ENCODE measurements at places on chromosomes 1 and 21.

- DNase-seq: no peak
These were observed 41.2 kb upstream of the LBR start for GRCh38 chr1:225469051-225469450.

- DNase-seq: no peak
These were observed 31.9 kb downstream of the KIF14 start for GRCh38 chr1:200588698-200589097.

GRCh38 chr1:244545511-244545910 lies 84.4 kb downstream of the CATSPERE start:
- DNase-seq: no peak

- DNase-seq: no peak
These were observed 38.8 kb downstream of the C1orf21 start for GRCh38 chr1:184425449-184426277.

DNA sequence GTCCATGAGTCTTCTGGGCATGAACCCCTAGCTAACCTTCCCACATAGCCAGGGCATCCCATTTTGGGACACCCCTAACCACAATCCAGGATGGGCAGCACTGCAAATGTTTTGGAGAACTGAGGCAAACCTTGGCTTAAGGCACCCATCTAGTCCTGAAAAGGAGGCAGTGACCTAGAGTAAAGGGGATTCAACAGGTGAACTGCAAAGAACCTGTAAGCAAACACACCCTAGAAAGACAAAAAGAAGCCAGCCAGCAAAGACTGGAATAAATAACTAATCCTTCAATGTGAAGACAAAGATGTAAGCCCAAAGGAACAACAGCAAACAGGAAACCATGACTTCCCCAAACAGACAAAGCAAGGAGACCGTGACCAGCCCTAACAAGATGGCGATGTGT lies 56.8 kb upstream of the PPIH start:
- DNase-seq: no peak

All from WTC11 (cell line).